ENCODE measurements at places on chromosomes 2 and 18.

- DNase-seq = no peak
Observed at GRCh38 chr2:62774555-62775366, 69.2 kb downstream of the EHBP1 start.

GRCh38 chr18:43620936-43621335, 343.6 kb upstream of the SYT4 start:
- DNase-seq = no peak

DNA sequence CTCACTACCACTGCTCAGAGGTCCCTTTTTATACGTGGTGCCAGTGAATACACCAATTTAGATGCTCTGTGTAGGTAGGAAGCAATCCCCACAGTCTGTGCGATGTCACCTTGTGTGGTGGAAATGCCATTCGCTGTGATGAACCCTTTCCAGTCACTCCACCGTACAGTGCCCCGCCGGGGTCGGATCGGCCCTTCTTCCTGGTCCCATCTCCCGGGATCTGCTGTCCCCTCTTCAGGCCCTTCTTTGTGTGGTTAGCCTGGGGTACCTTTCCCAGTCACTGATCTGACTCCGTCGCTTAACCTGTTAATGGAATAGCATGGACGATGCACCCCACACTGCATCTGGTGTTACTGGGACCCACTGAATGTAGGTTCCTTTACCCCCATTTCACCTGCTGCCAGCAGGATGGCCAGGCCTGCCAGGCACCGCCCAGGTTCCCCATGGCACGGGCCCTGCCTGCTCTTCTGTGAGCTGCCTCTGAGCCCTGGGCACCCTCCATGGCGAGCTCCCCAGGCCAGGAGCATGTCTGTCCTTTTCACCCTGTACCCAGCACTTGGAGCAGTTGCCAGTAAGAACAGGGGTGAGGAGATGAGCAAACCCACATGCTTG, 18.0 kb downstream of the TWIST2 start:
- no peak for DNase-seq

GRCh38 chr2:36824273-36824672, 127.8 kb downstream of the VIT start:
- no peak for DNase-seq

GRCh38 chr2:7692657-7693161, 775.5 kb downstream of the RNF144A start:
- DNase-seq = no peak

- no peak for DNase-seq
Observed at GRCh38 chr18:77107292-77107691, 25.3 kb downstream of the MBP start.
